ENCODE measurements at places on chromosomes 16 and 17.

DNA sequence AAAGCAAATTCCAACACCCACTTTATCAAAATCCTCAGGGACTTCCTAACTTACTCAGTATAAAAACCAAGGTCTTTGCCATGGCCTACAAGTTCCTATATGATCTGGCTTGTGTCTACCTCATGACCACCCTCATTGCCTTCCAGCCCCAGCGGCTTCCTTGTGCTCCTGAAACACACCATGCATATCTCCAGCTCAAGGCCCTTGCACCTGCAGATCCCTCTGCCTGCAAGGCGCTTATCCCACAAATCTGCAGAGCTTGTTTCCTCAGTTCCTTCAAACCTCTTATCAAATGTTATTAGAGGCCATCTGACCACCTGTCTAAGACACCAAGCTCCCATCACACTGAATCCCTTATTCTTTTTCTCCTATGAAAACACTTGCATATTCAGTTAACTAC lies 2.6 kb downstream of the BBS2 start:
- DNase-seq, result no peak

DNA sequence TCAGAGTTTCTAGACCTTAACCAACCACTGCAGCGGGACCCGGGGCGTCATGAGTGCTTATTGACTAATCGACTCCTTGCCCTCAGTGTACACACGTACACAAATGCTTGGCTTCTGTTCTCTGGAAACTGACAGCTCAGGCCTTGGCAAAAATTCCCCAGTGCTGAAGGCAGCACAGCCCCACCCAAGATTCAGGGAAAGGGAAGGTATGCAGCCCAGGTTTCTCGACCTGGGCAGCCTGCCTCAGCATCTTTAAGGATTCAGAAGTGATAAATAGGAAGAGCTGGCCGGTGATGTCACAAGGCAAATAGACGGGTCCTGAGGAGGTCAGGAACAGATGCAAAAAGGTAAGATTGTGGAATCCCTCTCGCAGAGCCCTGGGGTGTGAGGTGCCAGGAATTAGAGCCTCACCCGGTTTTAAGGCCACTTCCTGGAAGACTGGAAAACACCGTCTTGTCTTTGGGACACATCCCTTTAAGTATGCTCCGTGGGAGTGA lies 9.0 kb upstream of the CDH3 start:
- DNase-seq, result no peak

- DNase-seq, result no peak
These were observed 23.9 kb downstream of the TMEM11 start for GRCh38 chr17:21190078-21190477.

GRCh38 chr17:81129711-81130367 lies 35.5 kb upstream of the PVALEF start:
- no peak for DNase-seq

All from stimulated activated CD8-positive, alpha-beta memory T cell treated with anti-CD3 and anti-CD28 coated beads, Interleukin-15, amount 100 ng/mL, for 4 hours (primary cell).